ENCODE measurements at places on chromosomes 11 and 22. TPM values are rescaled to one million over a fixed set of nuclear protein-coding genes. Genes with fewer than 3 reads are reported as not detected.

Gene OR52H1
- 0.86 TPM for total RNA-seq

Gene CRYBB3
- total RNA-seq = not detected

Gene APOA1
- total RNA-seq = not detected

Gene HMGXB4
- 22.5 TPM for total RNA-seq

Gene INPP5J
- total RNA-seq = 0.43 TPM

Gene CEND1
- 0.43 TPM for total RNA-seq
